ENCODE measurements at places on chromosomes 5 and 9.

- DNase-seq = no peak
These were observed 138.8 kb downstream of the ROR2 start for GRCh38 chr9:91811024-91811909.

DNA sequence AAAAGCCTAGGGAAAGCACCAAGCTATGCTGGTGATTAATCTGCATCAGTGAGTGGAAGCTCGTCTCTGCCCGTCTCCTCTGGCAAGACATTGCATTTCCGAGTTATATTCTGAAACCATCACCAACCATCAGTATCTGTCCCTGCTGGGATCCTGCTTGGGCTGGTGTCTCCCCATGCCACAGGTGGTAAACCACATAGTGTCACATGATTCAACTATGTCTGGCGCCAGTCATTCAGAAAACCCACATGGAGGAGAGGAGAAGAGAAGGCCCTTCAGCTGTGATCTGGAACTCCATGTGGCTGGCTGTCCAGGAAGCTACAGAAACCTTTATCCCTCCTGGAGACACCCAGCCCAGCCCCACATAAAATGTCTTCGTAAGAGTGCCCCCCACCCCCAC lies 4.8 kb downstream of the IL9 start:
- DNase-seq = no peak

DNA sequence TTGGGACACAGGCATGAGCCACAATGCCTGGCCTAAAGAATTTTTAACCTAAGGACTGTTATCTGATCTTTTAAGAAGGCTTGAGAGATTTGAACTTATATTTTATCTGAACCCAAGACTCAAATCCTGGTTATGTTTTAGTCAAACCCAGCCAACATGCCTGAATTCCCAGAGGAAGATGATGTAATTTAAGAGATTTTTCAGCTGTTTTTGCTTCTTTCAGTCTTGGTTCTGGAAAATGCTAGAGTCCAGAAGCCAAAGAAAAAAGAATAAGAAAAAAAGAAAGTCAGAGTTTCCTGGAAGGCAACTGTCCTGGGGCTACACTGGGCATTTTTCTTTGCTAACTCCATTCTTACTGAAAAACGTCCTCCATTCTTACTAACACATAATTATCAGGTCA lies 85.8 kb downstream of the SNX18 start:
- DNase-seq = no peak

DNA sequence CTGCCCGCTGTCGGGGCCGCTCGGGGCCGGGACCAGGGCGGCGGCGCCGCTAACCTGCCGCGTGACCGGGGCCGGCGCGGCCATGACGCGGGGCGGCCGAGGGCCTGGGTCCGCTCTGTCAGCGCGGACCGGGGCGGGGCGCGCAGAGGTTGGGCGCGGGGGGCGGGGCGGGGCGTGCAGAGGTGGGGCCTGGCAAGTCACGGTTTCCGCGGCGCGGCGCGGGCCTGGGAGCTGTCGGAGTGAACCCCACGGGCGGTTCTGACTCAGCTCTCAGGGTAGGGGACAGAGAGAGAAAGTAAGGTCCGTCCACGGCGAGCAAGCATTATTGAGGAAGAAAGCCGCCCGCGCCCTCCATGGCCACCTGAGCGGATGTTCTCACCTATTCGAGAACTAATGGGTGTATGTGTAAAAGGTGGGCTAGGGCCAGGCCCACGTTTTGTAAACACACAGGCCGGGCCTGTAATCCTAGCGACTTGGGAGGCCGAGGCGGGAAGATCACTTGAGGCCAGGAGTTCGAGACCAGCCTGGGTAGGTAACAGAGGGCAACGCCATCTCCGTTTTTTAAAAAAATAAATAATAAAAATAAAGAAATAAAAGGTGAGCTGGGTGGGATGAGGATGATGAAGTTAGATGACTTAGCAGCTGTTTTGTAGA lies at the start of gene PRXL2C:
PRXL2C (minus strand) TSS at position 120 of the 654 bp plus-strand sequence; CDS start at position 84, 36 bp downstream.
- DNase-seq = no peak

- DNase-seq = no peak
These were observed 68.9 kb upstream of the LPAR1 start for GRCh38 chr9:111107141-111107540.

GRCh38 chr5:16558984-16559629 lies 57.7 kb downstream of the RETREG1 start:
- no peak for DNase-seq

Data from NCI-H1694 treated with DMSO at 0.1 percent for 48 hours (cell line).